NCI-H1436 treated with DMSO at 0.1 percent for 48 hours (cell line): ENCODE measurements at places on chromosomes 3 and 15.
A peak's percentile ranks its signal among the peaks of the same experiment; 100 is the strongest.

- DNase-seq = no peak
Measured at GRCh38 chr3:136919799-136920580, 37.8 kb upstream of the IL20RB start.

GRCh38 chr3:16511681-16512434 lies 1.6 kb downstream of the RFTN1 start:
- no peak for DNase-seq

- DNase-seq = no peak
Measured at GRCh38 chr3:120572027-120572426, 24.1 kb upstream of the NDUFB4 start.

GRCh38 chr3:191492601-191493000 lies 31.6 kb downstream of the PYDC2 start:
- no peak for DNase-seq

GRCh38 chr3:23489300-23490158 lies 286.4 kb downstream of the UBE2E2 start:
- DNase-seq = no peak

- DNase-seq = peak; percentile 68
Measured at GRCh38 chr3:160831401-160831800, 75.4 kb downstream of the PPM1L start.

- no peak for DNase-seq
Measured at GRCh38 chr15:51550841-51551240, 71.7 kb downstream of the DMXL2 start.

- no peak for DNase-seq
Measured at GRCh38 chr3:133713347-133713746, 32.8 kb upstream of the TF start.

GRCh38 chr3:187746442-187747281 lies 1.4 kb upstream of the BCL6 start:
- DNase-seq = no peak

GRCh38 chr15:98648654-98649471 lies 524 bp downstream of the IGF1R start:
- no peak for DNase-seq

DNA sequence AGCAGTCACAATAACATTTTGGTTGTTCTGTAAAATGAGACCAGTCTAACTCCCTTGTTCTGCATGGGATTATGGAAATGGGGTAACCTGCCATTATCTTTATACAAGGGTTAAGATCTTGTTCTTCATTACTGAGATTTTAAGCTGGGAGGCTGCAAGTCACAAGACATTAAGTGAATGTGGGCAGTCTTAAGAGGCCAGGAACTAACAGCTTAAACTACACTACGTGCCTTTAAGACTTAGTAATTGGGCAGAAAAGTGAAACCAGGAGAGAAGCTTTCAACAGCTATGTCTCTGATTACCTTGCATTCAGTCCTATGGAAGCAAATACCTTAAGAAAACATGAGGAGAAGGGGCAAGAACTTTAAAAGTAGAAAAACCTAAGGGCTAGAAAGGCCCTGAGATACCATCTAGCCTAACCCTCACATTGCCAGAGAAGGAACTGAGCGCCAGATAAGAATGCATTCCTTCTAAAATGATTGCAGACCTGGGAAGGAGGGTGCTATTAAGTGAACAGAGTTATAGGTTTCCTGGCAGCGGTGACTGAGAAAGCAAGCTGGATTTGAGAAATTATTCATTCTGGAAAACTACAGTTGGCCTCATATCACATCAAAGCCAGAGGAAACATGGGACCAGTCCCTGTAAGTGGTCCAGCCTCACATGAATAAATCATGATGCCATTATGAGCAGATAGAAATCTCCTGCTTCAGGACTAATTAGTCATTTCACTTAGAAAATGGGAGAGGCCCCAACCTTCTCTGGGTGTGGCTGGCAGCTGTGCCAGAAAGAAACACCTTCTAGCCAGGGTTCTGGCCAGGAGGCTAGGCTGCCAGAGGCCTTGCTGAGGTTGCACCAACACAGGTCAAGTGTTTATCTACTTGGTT lies 32.9 kb downstream of the DAPK2 start:
- no peak for DNase-seq

DNA sequence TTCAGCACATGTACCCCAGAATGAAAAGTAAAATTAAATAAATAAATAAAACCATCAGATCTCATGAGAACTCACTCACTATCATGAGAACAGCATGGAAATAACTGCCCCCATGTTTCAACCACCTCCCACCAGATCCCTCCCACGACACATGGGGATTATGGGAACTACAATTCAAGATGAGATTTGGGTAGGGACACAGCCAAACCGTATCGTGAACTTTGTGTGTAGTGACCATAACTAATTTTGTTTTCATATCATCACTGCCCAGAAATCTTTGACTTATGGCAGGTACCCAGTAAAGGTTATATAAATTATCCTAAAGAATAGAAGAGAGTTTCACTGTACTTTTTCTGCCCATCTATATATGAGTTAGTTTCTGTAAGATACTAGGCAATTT lies 766.5 kb downstream of the ROBO1 start:
- no peak for DNase-seq

DNA sequence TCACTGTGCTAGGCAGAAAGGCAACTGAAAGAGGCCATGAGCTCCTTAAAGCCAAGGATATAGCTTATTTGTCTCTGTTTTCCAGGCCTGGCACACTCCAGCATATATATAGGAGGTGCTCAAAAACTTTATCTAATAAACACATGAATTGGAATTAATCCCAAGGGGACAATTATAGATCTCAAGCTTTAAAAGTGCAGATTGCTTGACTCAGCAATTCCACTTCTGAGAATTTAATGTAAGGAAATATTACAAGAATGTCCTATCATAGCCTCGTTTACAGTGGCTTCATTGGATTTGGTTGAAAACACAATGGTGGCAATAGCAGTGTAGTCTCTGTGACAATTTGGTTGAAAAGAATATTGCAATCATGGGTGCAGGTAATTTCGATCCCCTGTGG lies 267.3 kb downstream of the SHQ1 start:
- no peak for DNase-seq

DNA sequence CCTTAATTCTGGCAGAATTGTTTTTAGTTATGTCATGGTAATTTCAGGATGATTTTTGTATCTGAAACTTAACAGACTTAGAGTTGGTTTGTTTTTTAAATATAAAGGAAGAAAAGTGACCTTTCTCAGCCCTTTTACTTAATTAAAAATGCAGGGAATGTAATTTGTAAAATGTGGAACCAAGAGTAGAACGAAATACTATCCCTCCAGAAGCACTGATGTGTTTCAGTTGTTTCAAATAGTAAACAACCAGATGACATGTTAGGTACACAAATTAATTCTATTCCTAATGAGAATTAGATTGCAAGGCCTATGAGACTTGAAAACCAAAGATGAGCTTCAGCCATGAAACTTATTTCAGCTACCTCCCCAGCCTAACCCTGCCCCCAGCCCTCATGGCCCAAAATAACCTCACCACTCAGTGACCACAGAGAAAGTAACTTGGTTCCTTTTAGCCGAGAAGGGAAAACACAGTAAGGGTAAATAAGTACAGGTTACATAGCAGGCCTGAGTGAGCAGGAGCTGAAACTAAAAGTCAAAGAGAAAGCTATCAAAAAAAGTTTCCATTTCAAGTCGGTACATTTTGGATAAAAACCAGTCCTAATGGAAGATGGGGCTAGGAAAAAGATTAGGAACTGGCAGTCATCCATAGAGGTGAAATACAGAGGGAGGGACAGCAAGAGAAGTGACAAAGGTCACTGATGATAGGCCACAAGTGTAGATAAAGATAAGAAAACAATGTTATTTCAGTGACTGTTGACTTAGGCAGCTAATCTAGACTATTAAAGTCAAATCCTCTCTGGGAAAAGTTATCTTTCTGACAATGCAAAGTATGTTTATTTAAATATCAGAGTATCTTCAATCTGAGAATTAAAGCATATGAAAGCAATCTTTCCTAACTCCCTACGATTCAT lies 23.2 kb downstream of the SENP8 start:
- no peak for DNase-seq

- DNase-seq = no peak
Measured at GRCh38 chr3:135992072-135992471, 26.5 kb downstream of the PPP2R3A start.

DNA sequence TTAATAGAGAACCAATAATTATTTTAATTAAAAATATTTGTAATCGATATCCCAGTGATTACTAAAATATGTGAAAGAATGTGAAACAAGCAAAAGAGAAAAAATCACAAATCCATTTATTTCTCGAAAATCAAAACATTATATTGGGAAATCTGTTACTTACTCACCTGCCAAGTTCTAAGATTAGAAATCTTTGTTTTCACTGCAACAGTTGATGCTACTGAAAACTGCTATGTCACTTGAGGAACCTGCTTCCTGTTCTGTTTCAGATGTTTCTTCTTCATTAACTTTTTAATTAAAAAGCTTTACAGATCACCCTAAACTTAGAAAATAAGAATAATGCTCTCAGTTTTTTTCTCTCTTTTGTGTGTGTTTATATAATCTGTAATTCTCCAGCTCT lies 13.7 kb upstream of the DPH6 start:
- no peak for DNase-seq

DNA sequence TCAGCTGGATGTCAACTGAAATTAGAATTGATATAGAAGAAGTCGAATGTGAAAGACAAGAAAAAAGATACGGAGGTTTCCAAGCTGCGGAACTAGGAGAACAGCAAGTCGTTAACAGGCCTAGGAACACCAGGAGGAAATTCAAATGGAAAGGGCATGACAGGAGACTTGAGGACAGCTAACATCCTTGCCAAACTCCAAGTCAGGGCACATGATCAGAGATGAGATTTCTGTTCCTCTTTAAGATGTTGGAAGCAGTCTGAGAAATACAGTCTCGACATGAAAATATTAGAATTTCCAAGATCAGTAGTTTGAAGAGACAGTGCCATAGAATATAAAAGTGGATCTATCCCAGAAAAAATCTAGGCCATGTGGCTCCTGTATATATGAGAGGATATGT lies 5.0 kb downstream of the MYO5A start:
- DNase-seq = no peak

GRCh38 chr3:124363476-124363875 lies 366.8 kb upstream of the UMPS start:
- no peak for DNase-seq

DNA sequence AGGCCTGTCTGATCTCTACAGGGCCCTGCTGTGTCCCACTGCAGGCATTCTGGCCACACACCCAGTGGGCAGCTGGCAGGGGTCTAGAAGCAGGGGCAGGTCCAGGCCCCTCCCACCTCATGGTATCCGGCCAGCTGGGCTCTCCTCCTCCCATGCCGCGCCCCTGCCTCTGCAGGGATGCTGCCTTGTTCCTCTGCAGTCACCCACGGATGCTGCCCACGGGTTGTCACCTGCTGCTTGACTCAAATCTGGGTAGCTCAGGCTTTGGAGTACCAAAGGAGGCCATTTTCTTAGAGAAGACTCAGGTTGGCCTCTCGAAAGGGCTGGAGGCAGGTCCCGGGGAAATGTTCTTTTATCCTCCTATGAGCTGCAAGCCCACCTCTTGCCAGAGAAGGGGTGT lies 25.0 kb downstream of the EFCAB12 start:
- no peak for DNase-seq

GRCh38 chr3:176032043-176032442 lies 1165.2 kb downstream of the TBL1XR1 start:
- no peak for DNase-seq

DNA sequence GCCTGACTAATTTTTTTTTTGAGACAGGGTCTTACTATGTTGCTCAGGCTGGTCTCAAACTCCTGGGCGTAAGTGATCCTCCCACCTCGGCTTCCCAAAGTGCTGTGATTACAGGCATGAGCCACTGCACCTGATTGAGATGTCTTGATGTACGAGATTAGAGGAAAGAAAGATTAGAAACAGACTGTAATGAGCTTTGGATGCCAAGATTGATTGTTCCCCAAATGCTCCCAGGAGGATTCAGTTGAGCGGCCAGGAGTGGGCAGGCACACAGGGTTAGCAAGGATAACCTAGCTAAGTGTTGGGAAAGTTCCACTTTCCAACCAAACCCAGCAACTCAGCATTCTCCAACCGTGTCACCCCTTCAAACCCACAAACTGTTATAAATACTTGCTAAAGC lies 63.7 kb downstream of the SRGAP3 start:
- no peak for DNase-seq

- DNase-seq = no peak
Measured at GRCh38 chr15:38720893-38721567, 156.4 kb upstream of the RASGRP1 start.

GRCh38 chr15:60485365-60486055 lies 6.6 kb upstream of the ICE2 start:
- no peak for DNase-seq

DNA sequence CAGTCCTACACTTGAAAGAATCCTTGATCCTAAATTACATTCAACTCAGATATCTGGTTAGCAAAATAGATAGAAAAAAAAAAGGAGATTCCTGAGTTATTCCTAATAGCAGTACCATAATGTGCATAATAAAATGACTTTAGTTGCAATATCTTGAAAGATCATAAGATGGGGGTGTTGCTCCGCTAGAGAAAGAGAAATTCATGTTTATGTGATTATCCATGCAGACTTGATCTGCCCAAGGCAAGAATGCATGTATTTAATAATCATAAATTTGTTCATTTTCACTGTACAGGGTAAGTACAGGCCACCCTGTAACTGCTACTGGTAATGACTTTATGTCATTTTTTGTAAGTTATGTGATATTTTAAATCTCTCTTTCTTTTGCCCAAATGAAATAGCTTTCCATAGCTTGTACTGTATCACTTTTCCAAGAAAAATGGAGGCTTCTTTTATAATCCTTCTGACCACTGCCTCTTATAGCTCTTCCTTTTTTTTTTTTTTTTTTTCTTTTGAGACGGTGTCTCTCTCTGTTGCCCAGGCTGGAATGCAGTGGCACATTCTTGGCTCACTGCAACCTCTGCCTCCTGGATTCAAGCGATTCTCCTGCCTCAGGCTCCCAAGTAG lies 84.6 kb downstream of the HCN4 start:
- no peak for DNase-seq

GRCh38 chr3:84987706-84988504 lies 29.1 kb downstream of the CADM2 start:
- no peak for DNase-seq

DNA sequence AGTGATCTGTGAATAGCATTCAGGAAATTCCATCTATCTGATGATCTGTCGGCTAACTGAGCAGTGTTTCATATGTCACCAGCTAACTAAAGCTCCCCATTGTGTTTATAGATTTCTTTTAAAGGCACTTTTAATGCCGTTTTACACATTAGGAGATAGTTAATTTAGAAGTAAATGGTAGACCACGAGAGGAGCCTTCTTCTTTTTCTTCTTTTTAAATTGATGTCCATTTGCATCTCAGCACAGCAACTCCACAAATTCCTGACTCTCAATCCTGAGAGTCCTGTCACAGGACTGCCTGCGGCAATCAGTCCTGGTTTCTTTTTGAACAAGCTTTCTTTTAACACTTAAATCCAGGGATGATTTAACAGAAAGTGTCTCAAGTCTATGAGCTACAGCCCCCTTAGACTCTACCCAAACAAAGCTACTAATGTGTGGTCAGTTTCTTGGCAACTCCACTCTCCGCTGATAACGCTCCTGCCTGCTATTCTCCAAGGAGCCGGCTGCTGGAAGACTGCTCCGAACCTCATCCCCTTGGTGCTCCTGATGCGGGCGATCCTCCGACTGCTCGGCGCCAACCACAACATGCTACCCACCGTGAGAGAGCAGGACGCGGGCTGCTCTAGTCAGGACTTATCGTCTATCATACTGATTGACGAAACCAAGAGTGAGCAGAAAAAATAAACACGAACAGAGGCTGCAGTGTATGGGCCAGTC lies 421.4 kb downstream of the MECOM start:
- no peak for DNase-seq
